ENCODE measurements at places on chromosomes 16 and 17.

DNA sequence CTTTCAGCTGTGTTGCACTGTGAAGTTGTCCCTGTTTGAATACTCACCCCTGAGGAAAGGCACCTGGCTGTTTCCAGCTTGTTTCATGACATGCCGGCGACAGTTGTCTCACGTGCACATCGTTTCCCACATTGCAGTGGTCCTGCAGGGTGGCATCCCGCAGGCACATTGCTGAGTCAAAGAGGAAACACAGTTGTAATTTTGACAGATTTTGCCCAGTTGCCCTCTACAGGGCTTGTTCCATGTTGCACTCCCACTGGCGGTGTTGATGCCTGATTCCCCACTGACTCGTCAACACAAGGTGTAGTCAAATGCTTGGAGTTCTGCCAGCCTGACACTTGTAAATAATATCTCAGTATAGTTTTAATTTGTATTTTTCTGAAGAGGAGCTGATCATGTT lies 23.8 kb downstream of the EPN2 start:
- no peaks in the 10 kb centered on the region for H3K4me1 ChIP-seq
- peak; percentile 27 for DNase-seq
- no peak overlapping the region for H3K4me3 ChIP-seq
- H3K27ac ChIP-seq, result no peak overlapping the region
- no peaks in the 10 kb centered on the region for H3K27me3 ChIP-seq

GRCh38 chr16:8855051-8855786 lies 13.6 kb downstream of the CARHSP1 start:
- DNase-seq, result no peak
- H3K27ac ChIP-seq, result no peak overlapping the region
- H3K4me3 ChIP-seq, result no peak overlapping the region
- no peaks in the 10 kb centered on the region for H3K4me1 ChIP-seq
- H3K36me3 ChIP-seq, result peaks cover 10% of the 10 kb centered on the region

GRCh38 chr17:63841350-63842172 lies 924 bp downstream of the SMARCD2 start:
- DNase-seq, result peak; percentile 55
- H3K27me3 ChIP-seq, result no peaks in the 10 kb centered on the region
- H3K27ac ChIP-seq, result peak overlapping the region; percentile 94
- peaks cover 10% of the 10 kb centered on the region for H3K4me1 ChIP-seq
- H3K4me3 ChIP-seq, result peak overlapping the region; percentile 93

GRCh38 chr17:11943759-11944347 lies 53.4 kb downstream of the ZNF18 start:
- no peaks in the 10 kb centered on the region for H3K4me1 ChIP-seq
- H3K27me3 ChIP-seq, result no peaks in the 10 kb centered on the region
- no peaks in the 10 kb centered on the region for H3K36me3 ChIP-seq
- no peak for DNase-seq
- H3K27ac ChIP-seq, result no peak overlapping the region

- no peak overlapping the region for H3K27ac ChIP-seq
- peaks cover 12% of the 10 kb centered on the region for H3K36me3 ChIP-seq
- no peak for DNase-seq
- peaks cover 2% of the 10 kb centered on the region for H3K4me1 ChIP-seq
- H3K27me3 ChIP-seq, result no peaks in the 10 kb centered on the region
Observed at GRCh38 chr16:27495191-27495590, 54.5 kb downstream of the GTF3C1 start.
